ENCODE measurements at places on chromosomes 7 and 10.

DNA sequence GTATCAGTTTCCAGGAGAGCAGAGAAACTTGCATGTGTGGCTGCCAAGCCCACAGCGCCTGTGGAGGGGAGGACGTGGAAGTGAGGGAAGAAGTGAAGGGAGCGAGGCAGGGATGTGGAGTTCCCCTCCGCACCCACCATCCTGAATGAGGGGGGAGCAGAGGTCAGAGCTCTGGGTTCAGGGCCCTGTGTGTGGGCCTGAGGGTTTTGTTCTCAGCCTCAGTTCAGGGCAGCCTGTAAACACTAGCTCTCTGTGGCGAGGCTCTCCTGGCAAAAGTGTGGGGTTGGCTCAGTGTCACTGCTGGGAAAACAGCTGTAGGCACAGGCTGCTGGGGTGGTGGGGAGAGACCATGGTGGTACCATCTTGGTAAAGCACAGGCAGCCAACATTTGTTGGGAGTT, 108.4 kb downstream of the C10orf105 start:
- H3K4me3 ChIP-seq = no peak overlapping the region
- H3K4me1 ChIP-seq = peaks cover 21% of the 10 kb centered on the region
- no peaks in the 10 kb centered on the region for H3K27me3 ChIP-seq
- DNase-seq = no peak
- no peak overlapping the region for H3K27ac ChIP-seq

- H3K27me3 ChIP-seq = no peaks in the 10 kb centered on the region
- no peaks in the 10 kb centered on the region for H3K4me1 ChIP-seq
- H3K36me3 ChIP-seq = no peaks in the 10 kb centered on the region
- no peak overlapping the region for H3K4me3 ChIP-seq
- H3K27ac ChIP-seq = no peak overlapping the region
- DNase-seq = no peak
These were observed 48.7 kb downstream of the ARMC3 start for GRCh38 chr10:22976534-22976933.

- no peak for DNase-seq
- H3K4me1 ChIP-seq = no peaks in the 10 kb centered on the region
- H3K4me3 ChIP-seq = no peak overlapping the region
These were observed 53.9 kb upstream of the LYZL2 start for GRCh38 chr10:30683496-30683895.

GRCh38 chr7:134856691-134857090, 77.3 kb downstream of the CALD1 start:
- H3K4me3 ChIP-seq = no peak overlapping the region
- no peaks in the 10 kb centered on the region for H3K36me3 ChIP-seq
- peaks cover 3% of the 10 kb centered on the region for H3K4me1 ChIP-seq
- no peaks in the 10 kb centered on the region for H3K27me3 ChIP-seq
- H3K27ac ChIP-seq = peak overlapping the region; percentile 68

DNA sequence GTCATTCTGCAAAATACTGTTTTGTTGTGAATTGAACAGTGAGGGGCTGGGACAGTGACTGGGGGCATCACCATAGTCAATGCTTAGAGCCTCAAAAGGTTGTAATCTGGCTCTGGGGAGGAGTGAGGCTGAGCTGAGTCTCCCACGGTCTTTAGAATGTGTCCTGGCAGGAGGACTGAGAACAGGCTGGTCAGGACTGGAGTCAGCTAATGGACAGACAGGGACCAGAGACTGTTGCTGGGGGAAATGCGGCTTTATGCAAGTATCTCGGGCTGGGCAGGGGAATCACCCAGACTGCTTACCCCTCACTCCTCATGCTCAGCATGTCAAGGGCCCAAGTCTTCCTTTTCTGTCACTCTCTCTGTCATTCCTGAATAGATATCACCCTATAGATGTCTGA, 346.5 kb downstream of the TYW1 start:
- peak overlapping the region; percentile 95 for H3K27ac ChIP-seq
- H3K36me3 ChIP-seq = no peaks in the 10 kb centered on the region
- no peaks in the 10 kb centered on the region for H3K27me3 ChIP-seq
- peaks cover 61% of the 10 kb centered on the region for H3K4me1 ChIP-seq

DNA sequence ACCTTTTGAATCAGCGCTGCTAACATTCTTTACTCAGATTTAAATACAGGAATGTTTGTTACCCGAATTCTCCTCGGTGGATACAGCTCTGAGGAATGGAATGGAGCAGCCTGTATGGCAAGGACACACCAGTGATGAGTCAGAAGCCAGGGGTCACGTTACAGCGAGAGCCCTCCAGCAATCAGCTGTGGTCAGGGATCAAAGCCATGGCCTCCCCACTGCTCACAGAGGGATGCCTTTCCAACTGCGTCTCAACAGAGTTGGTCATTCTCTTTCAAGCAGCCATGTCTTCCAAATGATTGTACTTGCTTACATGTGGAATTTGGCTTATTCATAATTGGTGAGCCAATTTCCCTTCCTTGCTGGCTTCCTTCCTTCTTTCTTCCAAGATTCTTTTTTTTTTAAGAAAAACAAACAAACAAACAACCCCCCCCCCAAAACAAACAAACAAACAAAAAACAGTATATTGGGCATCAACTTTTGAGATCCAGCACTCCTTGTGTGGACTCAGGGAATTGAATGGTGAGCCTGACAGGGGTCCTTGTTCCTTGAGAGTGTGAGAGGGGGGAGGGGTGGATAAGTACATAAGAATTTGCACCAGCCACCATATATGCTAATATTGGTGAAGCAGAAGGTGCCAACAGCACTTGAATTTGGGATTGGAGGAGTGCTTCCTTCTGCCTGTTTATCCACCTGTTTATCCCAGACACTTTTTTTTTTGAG, 100.2 kb downstream of the ATXN7L1 start:
- no peaks in the 10 kb centered on the region for H3K27me3 ChIP-seq
- peaks cover 22% of the 10 kb centered on the region for H3K4me1 ChIP-seq
- DNase-seq = peak; percentile 74
- H3K4me3 ChIP-seq = no peak overlapping the region
- no peaks in the 10 kb centered on the region for H3K36me3 ChIP-seq

DNA sequence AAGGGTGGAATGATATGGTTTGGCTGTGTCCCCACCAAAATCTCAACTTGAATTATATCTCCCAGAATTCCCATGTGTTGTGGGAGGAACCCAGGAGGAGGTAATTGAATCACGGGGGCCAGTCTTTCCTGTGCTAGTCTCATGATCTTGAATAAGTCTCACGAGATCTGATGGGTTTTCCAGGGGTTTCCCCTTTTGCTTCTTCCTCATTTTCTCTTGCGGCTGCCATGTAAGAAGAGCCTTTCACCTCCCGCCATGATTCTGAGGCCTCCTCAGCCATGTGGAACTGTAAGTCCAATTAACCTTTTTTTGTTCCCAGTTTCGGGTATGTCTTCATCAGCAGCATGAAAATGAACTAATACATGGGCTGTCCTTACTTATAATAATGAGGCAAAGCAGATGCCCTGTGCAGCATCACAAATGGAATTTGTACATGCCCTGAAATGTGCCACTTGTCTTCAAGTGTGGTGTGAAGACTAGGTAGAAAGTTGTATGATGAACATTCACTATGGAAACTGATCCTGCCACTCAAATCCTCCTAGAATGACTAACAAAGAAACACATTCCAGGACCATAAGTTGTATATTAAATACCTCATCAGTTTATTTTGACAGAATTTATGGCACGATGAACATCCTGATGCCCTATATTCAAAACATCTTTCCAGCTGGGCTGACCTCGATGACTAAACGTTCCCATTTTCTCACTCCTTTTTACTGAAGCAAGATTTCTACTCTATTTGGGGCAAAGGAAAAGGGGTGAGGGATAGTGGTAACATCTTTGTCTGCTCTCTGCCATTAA, 122.8 kb upstream of the CTTNBP2 start:
- H3K27me3 ChIP-seq = no peaks in the 10 kb centered on the region
- H3K27ac ChIP-seq = no peak overlapping the region
- no peak overlapping the region for H3K4me3 ChIP-seq
- no peak for DNase-seq
- no peaks in the 10 kb centered on the region for H3K4me1 ChIP-seq
